ENCODE measurements at places on chromosomes 5 and 9. TPM values are rescaled to one million over a fixed set of nuclear protein-coding genes. Genes with fewer than 3 reads are reported as not detected.

The TIMD4 gene
- not detected for total RNA-seq

The EIF4E1B gene
- not detected for total RNA-seq

The PIGO gene
- 7.5 TPM for total RNA-seq

The DMRT3 gene
- not detected for total RNA-seq

The IFNA2 gene
- not detected for total RNA-seq

The TNC gene
- total RNA-seq: 4.6 TPM

The SLC34A3 gene
- total RNA-seq: not detected

The ADAMTS19 gene
- total RNA-seq: not detected

The OTP gene
- not detected for total RNA-seq

The GLDC gene
- total RNA-seq: 6.4 TPM

The SLC24A2 gene
- not detected for total RNA-seq

The GRIN1 gene
- total RNA-seq: under 0.01 TPM

The FBP2 gene
- not detected for total RNA-seq

The TLX3 gene
- total RNA-seq: not detected

The OLFM1 gene
- total RNA-seq: 2.0 TPM

The LIX1 gene
- not detected for total RNA-seq

The IFNA6 gene
- total RNA-seq: not detected

The KIF20A gene
- 52.6 TPM for total RNA-seq

The CARTPT gene
- total RNA-seq: not detected

The SPAAR gene
- total RNA-seq: 14.3 TPM

The POU5F2 gene
- total RNA-seq: 0.61 TPM

The SAPCD2 gene
- 19.3 TPM for total RNA-seq

The C9 gene
- total RNA-seq: not detected

The TOPORS gene
- 43.2 TPM for total RNA-seq

The BTNL8 gene
- not detected for total RNA-seq

The SHISAL2B gene
- total RNA-seq: not detected

The KCNT1 gene
- not detected for total RNA-seq

The GLRA1 gene
- not detected for total RNA-seq

The CCDC180 gene
- total RNA-seq: 0.65 TPM

The AMBP gene
- 0.15 TPM for total RNA-seq

The COL27A1 gene
- total RNA-seq: 6.7 TPM

The ENTPD8 gene
- not detected for total RNA-seq

The SCGB3A1 gene
- not detected for total RNA-seq

The RLN1 gene
- total RNA-seq: not detected

The EQTN gene
- not detected for total RNA-seq

The DAB2 gene
- total RNA-seq: 76.0 TPM

The FAM169A gene
- total RNA-seq: 0.30 TPM

The HRH2 gene
- total RNA-seq: not detected

The BAAT gene
- not detected for total RNA-seq

The PTGR1 gene
- total RNA-seq: 43.2 TPM

The PRDM9 gene
- not detected for total RNA-seq

The GPX8 gene
- 89.7 TPM for total RNA-seq

The FAM200C gene
- 6.5 TPM for total RNA-seq

The LRRC26 gene
- not detected for total RNA-seq

The C5orf52 gene
- not detected for total RNA-seq

The TXNDC8 gene
- not detected for total RNA-seq

The TICAM2 gene
- total RNA-seq: 1.3 TPM
